ENCODE measurements at places on chromosomes 2 and 18.
A peak's percentile ranks its signal among the peaks of the same experiment; 100 is the strongest.

DNA sequence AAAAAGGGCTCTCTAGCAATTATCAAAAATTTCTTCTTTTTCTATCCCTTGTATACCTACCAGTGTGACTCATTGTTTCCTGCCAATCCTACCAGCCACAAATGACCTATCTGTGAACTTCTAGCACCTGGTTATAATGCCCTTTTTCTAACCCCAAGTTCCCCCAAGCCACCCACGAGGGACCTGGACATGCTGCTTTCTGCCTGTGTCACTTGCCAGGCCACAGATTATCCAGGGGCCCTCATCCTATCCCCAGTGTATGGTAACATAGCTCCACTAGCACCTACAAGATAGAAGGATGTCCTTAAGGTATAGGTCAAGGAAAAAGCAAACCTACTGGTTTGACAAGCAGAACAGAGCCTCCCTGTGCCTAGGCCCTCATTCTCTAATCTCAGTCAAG is 26.8 kb downstream of the AAK1 start:
- no peak for DNase-seq

DNA sequence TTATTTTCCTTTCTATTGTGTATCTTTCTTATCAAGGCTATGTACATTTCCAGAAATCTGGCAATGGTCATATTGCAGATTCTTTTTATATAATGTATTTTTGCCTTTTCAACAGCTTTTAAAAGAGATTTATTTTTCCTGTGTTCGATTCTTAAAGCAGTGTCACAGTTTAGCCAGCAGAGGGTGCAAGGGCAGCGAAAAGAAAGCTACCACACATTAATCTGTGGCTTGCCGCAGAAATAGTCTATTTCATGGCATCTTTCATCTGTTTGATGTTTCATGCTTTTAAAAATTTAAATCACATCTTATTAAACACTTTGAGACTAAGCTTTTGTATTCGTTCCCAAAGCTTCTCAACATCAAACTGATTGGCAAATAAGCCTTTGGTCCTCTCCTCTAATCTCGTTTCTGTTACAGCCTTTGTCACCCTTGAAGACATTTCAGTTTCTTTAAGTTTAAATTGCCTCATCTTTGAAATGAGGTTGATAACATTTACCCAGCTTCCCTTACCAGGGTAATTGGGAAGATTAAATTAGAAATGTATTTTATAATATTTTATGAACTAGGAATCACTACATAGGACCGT is 73.3 kb downstream of the PIK3C3 start:
- peak; percentile 10 for DNase-seq

- no peak for DNase-seq
Measured at GRCh38 chr2:18482666-18483065, 77.8 kb downstream of the RDH14 start.

GRCh38 chr2:178848335-178848734 is 41.1 kb upstream of the TTN start:
- no peak for DNase-seq

GRCh38 chr2:115738111-115738510 is 1295.7 kb downstream of the DPP10 start:
- DNase-seq: no peak

- no peak for DNase-seq
Measured at GRCh38 chr2:145166731-145167302, 646.9 kb upstream of the ZEB2 start.

- peak; percentile 32 for DNase-seq
Measured at GRCh38 chr2:202014318-202014717, 19.3 kb upstream of the FZD7 start.

GRCh38 chr2:44934983-44935728 is 6.3 kb upstream of the SIX3 start:
- DNase-seq: no peak

- no peak for DNase-seq
Measured at GRCh38 chr2:126856403-126856802, 42.3 kb upstream of the TEX51 start.

GRCh38 chr18:62339106-62339988 is 14.2 kb downstream of the TNFRSF11A start:
- no peak for DNase-seq

DNA sequence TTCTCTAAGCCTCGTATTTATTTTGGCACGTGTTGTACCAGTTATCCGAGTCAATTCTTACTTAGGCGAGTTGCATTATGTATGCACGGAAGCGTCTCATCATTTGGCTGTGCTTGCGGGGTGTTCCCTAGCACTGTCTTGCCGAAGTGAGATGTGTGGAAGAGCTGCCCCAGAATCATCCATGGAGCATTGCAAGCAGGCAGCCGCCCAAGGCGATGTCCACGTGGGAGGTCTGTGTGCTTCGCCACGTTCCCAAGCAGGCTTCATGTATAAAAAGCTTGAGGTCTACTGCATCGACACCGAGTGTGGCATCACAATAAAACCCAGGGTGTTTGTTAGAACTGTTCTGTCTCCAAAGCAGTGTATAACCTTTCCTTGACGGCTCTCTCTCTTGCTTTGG is 849.9 kb downstream of the DCDC2C start:
- DNase-seq: no peak

- no peak for DNase-seq
Measured at GRCh38 chr18:23816021-23816420, 126.8 kb downstream of the LAMA3 start.

- no peak for DNase-seq
Measured at GRCh38 chr18:34650121-34650545, 60.0 kb upstream of the DTNA start.

GRCh38 chr18:49582579-49582978 is 20.7 kb downstream of the LIPG start:
- DNase-seq: no peak

- no peak for DNase-seq
Measured at GRCh38 chr2:77469106-77469505, 53.1 kb downstream of the LRRTM4 start.

- no peak for DNase-seq
Measured at GRCh38 chr2:133271105-133271504, 297.2 kb downstream of the NCKAP5 start.

DNA sequence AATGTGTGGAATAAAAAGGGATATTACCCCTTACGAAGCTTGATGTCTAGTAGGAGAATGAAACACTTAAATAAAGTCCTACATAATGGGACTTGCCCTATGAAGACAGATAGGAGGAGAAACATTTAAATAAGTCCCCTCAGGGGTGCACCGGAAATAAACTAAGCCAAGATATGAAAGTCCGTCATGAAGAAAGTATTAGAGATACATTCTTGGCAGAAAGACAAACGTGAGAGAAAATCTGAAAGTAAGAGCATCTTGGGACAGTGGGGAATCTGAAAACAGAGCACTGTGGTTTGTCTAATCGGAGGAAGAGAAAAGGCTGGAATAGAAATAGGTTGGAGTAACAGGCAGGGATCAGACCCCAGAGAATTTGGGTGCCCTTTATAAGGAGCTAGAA is 516.9 kb upstream of the DSEL start:
- DNase-seq: no peak

- DNase-seq: no peak
Measured at GRCh38 chr2:113698892-113699447, 57.5 kb downstream of the SLC35F5 start.

- DNase-seq: no peak
Measured at GRCh38 chr18:67639872-67640271, 123.4 kb upstream of the DSEL start.

DNA sequence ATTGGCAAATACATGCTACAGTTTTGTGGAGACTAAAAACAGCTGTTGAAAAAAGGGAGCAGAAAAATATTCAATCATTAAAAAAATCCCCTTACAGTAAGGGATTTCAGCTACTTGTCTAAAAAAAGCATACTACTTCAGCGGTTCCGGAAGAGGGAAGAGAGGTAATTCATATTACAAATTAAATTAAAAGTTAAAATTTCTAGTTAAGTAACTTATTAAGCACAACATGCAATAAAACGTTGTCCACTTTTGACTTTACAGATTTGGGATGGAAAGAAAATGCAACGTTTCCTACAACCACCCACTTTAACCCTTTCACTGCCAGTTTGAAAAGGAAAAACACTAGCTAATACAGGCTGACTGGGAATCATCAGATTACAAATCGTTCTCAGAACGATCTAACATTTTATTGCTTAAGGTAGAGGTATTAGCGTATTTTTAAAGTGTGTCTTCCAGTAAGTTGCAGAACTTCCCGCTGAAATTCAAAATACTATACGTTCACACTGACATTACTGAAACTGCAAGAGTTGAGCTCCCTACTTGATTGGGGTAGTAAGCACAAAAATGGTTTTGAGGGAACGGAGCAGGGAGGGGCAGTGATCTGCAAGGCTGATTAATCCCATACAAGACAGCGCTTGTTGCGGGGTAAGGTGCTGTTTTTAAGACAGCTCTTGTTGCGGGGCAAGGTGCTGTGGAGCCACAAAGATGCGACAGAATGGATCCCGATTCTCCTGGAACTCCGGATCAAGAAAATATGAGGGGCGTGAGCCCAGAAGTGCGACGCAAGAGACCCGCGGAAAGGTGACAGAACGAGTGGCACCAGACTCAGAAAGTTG is 743 bp downstream of the HADHA start:
- no peak for DNase-seq

DNA sequence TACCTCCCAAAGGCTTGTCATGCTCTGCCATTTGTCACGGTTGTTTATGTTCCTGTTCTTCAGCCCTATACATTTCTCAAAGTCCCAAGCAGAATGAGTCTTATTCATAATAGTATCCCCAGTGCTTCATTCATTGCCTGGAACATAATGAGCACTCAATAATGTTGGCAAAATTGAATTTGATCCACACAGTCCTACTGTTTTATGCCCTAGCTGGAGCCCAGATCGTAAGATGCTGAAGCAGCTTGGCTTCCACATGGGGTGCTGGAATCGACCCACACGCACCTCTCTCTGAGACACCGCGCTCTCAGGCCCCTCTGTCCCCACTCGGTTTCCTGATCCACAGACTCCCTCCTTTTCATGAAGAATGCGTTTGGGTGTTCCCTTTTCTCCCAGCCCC is 245.5 kb downstream of the MYT1L start:
- DNase-seq: no peak

DNA sequence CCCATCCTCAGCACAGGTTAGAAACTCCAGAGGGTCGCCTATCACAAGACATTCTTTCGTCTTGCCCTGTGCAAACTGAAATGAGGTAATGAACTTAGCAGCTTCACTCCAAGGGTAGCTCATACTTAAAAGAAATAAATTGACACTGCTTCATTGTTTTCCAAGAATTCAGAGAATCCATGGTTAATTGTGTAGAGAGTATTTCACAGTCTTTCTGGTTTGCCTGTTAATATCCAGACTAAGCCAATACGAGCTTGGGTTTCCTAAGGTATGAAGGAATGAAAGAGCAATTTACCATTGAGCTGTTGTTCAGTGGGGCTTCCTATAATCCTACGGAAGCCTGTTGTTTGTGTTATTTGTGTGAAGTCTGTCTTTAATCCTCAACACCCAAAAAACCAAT is 58.7 kb downstream of the FAM124B start:
- DNase-seq: no peak

GRCh38 chr2:181431674-181432073 is 25.5 kb upstream of the ITGA4 start:
- DNase-seq: no peak

GRCh38 chr2:232386490-232386739 is 7.9 kb downstream of the ALPP start:
- no peak for DNase-seq

DNA sequence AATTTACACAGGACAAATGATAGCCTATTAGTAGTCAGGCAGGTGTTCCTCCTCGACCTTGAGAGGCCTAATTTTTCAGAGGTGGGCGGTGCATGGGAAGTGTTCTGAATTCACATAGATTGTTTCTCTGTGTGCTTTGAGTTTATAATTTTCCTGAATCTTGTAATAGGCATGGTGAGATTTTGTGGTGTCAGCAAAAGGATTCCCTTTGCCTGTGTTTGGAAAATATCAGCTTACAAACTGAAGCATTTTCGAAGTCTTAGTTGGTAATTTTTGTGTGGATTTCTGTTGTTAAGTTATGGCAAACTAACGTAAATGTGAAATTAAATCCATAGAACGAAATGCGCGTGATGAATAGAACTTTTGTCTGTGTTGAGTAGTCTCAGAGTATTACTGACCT is 194.0 kb upstream of the RBMS1 start:
- DNase-seq: peak; percentile 2

- DNase-seq: no peak
Measured at GRCh38 chr2:223081789-223082188, 29.8 kb downstream of the KCNE4 start.

DNA sequence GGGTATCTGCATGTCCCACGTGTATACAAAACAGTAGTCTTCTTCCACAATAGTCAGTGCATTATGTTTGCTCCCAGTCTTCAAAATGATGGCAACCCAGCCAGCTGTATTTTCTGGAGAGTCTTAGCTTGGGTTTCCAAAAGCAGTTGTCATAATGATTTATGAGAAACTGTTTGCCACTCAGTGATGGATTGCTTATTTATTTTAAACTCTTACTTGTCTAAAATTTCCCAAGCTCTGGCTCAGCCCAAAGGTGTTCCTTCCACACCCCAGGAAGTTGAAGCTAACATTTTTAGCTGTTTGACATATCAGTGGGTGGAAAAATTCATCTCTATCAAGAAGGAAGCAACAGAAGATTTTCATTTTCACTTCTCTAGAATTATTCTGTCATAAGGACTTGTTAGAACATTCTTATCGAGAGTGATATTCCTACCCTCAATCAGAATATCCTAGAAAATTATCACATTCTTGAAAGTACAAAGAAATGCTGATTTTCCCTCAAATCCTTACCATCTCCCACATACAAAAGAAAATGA is 78.8 kb downstream of the ASAP2 start:
- DNase-seq: no peak

- no peak for DNase-seq
Measured at GRCh38 chr2:173793709-173794565, 171.2 kb downstream of the SP3 start.

DNA sequence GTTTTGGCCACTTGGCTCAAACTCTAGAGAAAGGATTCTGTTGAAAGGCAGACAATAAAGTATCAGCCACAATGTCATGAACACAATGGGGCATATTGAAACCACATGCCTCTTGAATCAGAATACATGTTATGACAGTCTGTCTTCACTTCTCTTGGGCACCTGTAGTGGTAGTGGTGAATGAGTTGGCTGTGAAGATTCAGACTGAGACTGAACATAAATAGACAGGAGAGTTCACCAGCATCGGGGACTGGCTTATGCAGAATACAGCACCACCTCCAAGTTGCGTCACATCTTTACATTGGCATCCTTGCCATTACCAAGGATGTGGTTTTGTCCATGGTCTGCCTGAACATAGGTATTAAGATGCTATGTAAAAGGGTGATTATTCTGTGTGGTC is 336.8 kb downstream of the MYCN start:
- no peak for DNase-seq

GRCh38 chr18:33735428-33735827 is 157.4 kb downstream of the ASXL3 start:
- DNase-seq: peak; percentile 55

- DNase-seq: no peak
Measured at GRCh38 chr2:149906886-149907285, 319.3 kb upstream of the MMADHC start.

- no peak for DNase-seq
Measured at GRCh38 chr18:8849696-8850095, 144.3 kb downstream of the MTCL1 start.

All from NCI-H2171 (cell line).